ENCODE measurements at places on chromosomes 2 and 18. TPM values are rescaled to one million over a fixed set of nuclear protein-coding genes. Genes with fewer than 3 reads are reported as not detected.

Gene BUB1
- total RNA-seq: 16.7 TPM

GRCh38 chr2:105052773-105053172, 14.9 kb downstream of the MRPS9 start:
- DNase-seq: no peak

GRCh38 chr2:98731041-98731893, at the start of gene MGAT4A:
Gene MGAT4A (minus strand): TSS chr2:98731132. CDS start chr2:98726332, 4,800 bp downstream.
- DNase-seq: no peak

DNA sequence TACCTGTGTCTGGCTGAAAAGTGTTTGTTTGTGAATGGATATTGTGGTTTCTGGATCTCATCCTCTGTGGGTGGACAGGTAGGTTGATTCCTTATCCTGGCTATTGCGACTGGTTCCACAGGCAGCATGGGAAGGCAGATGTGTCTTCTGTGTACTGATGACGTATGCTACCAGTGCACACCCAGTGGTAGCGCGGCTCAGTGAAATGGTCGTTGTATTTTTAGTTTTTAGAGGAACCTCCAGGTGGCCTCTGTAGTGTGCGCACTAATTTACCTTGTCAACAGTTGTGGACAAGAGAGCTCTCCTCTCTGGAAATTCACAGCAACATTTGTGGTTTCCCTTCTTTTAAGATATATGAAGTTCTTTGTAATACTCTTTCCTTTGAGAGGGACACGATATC, 52.5 kb downstream of the CCDC74A start:
- no peak for DNase-seq

DNA sequence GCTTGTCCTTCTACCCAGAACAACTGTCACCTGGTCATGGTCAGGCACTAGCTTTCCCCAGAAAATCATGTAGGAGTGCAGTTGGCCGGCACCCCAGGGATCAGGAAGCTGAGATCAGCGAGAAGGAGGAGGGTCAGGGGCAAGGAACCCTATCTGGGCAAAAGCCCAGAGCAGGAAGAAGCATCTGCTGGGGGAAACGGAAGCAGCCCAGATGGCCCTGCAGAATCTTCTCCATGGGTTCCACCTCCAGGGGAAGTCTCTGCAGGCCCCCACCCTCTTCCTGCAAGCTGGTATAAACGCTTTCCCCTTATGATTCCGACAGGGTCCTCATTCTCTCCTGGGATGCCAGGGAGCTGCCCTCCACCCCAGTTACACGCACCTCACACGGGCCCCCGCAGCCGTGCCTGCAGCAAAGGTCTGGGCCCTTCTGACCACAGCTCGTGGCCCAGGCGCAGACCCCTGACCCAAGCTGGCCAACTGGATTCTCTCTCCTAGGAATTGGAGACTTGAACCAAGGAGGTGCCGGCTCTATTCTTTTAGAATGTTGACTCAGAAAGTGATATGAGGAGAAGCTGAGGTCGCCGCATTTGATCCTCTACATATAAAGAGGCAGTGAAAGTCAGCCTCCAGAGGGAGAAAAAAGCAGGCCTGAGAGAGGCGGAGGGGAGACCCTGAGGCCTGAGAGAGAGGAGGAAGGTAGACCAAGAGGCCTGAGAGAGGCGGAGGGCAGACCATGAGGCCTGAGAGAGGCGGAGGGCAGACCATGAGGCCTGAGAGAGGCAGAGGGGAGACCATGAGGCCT, 71.0 kb downstream of the STPG4 start:
- DNase-seq: no peak

- DNase-seq: no peak
Observed at GRCh38 chr2:105220604-105221003, 20.9 kb upstream of the GPR45 start.

DNA sequence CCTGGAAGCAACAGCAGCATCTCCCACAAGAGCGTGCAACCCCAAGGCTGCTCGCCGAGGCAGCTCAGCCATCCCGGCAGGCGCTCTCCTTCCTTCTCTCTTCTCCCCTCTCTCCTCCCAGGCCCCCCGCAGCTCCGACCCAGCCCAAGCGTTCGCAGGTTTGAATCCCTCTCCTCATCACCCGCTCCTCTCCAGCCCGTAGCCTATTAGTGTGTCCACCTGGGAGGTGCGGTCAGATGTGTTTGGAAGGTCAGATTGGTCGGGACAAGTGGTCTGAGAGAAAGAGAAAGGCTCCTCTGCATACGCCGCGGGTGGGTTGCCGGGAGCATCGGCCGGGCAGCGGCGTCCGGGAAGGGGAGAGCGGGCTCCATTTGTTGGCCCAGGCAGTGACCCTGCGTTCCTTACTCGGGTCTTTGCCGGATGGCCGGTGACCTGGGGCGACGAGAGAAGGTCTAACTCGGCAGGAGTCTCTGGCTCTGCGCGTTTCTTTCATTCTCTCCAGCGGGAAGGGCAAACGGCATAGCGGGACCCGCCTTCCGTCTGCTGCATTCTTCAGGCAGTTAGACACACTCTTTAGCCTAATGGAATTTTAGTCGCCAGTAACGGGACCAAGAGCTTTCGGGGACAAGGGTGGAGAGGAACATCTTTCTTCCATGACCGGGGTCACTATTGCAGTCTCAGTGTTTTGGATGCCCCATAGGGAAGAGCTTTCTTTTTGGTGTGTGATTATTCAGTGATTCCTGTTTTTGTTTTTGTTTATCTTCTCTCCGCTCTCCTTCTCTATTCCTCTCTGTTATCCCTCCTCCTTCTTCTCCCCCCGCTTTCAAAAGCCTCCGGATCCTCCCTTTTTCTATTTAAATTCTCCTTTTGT, 1.1 kb upstream of the TMEFF2 start:
- peak; percentile 16 for DNase-seq
